Right renal pelvis (tissue), 4 donors: ENCODE measurements at places on chromosomes 16 and 17.

GRCh38 chr17:41678907-41679739, 9.6 kb upstream of the EIF1 start:
- no peak for DNase-seq

DNA sequence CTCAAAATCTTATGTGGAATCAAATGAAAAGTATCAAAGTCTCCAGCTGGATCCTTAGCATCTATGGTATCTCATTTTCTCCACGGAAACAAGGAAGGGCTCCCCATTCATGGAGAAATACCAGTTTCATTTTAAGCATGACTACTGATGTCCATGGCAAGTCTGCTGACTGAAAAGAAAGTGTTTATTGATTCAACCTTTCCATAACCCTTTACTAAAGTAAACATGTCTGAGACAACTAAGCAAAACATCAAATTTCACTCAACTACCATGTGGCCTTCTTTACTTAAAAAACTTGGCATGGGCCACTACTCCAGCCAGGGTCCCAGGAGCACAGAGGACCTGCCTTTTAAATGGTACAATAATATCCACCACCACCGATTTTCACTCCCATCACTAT, 928.0 kb upstream of the SOX9 start:
- no peak for DNase-seq

- DNase-seq = no peak
These were observed 110.8 kb downstream of the CDYL2 start for GRCh38 chr16:80693553-80693952.

DNA sequence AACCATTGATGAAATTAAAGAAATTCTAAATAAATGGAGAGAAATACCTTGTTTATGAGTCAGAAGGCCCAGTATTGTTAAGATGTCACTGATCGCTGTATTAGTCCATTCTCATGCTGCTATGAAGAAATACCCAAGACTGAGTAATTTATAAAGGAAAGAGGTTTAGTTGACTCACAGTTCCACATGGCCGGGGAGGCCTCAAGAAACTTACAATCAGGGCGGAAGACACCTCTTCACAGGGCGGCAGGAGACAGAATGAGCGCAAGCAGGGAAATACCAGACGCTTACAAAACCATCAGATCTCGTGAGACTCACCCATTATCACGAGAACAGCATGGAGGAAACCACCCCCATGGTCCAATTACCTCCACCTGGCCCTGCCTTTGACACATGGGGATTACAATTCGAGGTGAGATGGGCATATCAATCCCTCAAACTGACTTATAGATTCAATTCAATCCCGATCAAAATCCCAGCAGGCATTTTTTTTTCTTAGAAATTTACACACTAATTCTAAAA, 157.2 kb downstream of the ENGASE start:
- DNase-seq = no peak

- DNase-seq = no peak
These were observed 35.8 kb downstream of the GP2 start for GRCh38 chr16:20291208-20292206.

GRCh38 chr16:59478838-59479237, 744.7 kb upstream of the GOT2 start:
- DNase-seq = no peak

GRCh38 chr17:44878627-44879221, 20.5 kb downstream of the EFTUD2 start:
- no peak for DNase-seq

- no peak for DNase-seq
These were observed 2.6 kb upstream of the TSPOAP1 start for GRCh38 chr17:58330997-58331814.

- DNase-seq = no peak
These were observed 18.9 kb downstream of the GNGT2 start for GRCh38 chr17:49191409-49191916.

- DNase-seq = no peak
These were observed 84.3 kb downstream of the MARCHF10 start for GRCh38 chr17:62723842-62724241.

- DNase-seq = no peak
These were observed 155.7 kb downstream of the CMIP start for GRCh38 chr16:81600275-81600674.

DNA sequence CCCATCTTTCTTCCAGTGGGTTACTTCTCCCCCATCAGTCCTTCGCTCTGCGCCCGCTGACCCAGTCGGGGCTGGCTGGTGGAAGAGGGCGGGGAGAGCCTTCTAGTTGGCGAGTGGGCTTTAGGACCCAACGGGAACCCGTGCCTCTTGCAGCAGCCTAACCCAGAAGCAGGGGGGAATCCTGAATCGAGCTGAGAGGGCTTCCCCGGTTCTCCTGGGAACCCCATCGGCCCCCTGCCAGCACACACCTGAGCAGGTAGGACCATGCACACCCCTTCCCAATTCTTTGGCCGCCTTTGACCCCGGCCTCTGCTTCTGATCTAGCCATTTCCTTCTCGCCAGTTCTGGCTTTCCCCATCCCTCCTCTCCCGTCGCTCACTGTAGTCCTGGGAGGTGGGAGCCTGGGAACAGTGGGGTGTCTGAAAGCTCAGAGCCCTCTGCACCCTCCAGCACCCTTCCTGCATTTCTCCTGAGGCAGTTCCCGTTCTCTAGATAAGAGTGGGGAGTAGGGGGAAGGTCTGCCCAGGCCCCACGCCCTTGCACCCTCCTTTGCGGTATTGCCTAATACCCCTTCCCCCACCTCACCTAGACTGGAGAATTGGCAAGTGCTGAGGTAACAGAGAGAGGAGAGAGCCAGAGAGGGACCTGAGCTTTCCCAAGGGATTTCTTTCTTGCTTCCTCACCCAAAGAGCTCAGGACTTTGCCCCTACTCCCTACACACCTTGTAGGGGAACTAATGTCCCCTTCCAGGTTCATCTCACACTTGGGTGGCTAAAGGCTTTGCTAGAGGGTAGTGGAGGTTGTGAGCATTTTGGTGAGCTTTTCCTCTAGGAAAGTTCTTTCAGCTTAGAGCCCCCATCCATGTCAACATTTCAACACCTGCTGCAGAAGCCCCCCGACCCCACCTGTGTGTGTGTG, at the start of gene RARA:
Gene RARA (plus strand): TSS at position 150 of the 918 bp plus-strand sequence. CDS start 22,039 bp downstream, outside the sequence.
- DNase-seq = no peak

GRCh38 chr17:33459078-33459940, 166.2 kb upstream of the ASIC2 start:
- no peak for DNase-seq

DNA sequence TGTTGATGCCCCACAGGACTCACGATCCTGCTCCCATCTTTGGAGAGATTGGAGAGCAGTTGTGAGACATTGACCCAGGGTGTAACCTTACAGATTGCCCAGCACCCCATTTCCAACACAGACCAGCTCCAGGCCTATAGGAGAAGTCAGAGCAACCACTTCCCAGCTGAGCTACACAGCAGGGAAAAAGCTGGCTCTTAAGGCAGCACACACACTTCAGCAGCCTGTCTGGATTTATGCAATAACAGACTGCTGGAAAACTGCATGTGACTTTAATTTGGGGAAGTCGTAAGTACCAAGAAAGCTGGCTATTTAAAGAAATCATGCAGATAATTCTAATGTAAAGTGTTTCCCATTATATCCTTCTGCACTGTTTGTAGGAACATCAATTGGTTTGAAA, 30.8 kb downstream of the NOG start:
- DNase-seq = no peak

GRCh38 chr17:58337600-58338453, 9.2 kb upstream of the TSPOAP1 start:
- no peak for DNase-seq

DNA sequence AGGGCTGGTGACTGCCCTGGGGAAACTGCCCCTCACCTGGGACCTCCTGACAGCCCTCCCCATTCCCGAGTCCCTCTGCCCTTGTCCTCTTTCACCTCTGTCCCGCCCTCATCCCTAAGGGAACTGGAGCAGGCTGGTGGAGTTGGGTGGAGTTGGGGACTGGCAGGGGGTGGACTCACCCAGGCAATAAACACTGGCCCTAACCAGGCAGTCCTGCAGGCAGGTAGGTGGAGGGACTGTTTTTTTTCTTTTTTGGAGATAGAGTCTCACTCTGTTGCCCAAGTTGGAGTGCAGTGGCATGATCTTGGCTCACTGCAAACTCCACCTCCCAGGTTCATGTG, 11.7 kb downstream of the GCGR start:
- DNase-seq = no peak

- DNase-seq = no peak
These were observed 1.8 kb upstream of the SLC16A3 start for GRCh38 chr17:82226809-82227628.

DNA sequence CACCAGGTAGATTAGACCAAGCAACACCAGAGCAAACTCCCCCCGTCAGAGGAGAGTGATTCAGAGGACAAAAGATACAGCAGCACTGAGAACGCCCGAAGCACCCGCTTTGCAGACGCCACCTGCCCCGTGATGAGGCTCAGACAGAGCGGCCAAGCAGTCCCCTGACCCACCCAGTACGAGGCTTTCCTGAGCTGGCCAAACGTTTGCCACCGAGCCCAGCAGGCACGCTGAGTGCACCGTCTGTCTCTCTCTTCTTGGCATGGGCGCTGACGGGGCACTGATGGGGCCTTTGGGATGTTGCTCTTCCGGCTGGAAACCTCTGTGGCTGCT, 19.4 kb upstream of the WDR45B start:
- DNase-seq = no peak

- no peak for DNase-seq
These were observed 94.4 kb downstream of the STXBP4 start for GRCh38 chr17:55062921-55063320.

DNA sequence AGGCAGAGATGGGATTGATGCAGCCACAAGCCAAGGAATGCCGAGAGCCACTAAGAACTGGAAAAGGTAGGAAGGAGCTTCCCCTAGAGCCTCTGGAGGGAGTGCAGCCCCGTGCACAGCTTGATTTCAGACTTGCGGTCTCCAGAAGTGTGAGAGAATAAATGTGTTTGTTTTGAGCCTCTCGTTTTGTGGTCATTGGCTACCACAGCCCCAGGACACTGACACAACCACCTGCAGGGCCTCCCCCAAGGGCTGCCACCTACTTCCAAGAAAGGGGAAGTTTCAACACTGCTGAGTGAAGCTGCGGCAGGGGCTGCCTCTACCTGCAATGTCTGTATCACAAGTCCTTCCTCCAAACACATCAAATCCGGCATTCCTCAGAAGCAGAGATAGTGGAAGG, 346.9 kb downstream of the C16orf95 start:
- DNase-seq = no peak

DNA sequence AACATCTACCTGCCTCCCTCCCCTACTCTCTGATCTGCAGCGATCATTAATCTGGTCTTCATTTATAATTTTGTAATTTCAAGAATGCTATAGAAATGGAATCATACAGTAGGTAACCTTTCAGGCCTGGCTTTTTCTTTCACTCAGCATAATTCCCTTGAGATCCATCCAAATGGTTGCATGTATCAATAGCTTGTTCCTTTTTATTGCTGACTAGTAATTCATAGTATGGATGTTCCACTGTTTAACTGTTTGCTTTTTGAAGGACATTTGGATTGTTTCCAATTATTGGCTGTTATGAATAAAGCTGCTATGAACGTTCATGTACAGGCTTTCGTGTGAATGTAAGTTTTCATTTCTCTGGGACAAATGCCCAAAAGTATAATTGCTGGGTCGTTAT, 125.2 kb downstream of the USP31 start:
- no peak for DNase-seq
